ENCODE measurements at places on chromosomes 4 and X.

DNA sequence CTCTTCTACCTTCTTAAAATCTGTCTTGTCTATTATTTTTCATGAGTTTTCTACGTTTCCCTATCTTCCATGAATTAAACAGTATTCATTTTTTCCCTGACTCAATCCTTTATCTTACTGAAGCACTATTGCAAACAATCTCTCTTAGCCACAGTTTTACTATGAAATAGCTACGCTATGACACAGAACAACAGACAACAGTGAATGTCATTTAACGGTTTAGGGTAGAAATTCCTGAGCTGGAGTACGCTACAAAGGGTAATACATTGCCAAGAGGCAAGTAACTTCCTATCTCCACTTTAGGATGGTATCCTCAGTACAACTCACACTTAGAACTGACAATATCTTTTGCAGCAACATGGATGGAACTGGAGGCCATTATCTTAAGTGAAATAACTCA is 552.6 kb downstream of the INPP4B start:
- no peak for DNase-seq
- H3K4me1 ChIP-seq: no peaks in the 10 kb centered on the region
- no peak overlapping the region for H3K4me3 ChIP-seq
- H3K27me3 ChIP-seq: no peaks in the 10 kb centered on the region

DNA sequence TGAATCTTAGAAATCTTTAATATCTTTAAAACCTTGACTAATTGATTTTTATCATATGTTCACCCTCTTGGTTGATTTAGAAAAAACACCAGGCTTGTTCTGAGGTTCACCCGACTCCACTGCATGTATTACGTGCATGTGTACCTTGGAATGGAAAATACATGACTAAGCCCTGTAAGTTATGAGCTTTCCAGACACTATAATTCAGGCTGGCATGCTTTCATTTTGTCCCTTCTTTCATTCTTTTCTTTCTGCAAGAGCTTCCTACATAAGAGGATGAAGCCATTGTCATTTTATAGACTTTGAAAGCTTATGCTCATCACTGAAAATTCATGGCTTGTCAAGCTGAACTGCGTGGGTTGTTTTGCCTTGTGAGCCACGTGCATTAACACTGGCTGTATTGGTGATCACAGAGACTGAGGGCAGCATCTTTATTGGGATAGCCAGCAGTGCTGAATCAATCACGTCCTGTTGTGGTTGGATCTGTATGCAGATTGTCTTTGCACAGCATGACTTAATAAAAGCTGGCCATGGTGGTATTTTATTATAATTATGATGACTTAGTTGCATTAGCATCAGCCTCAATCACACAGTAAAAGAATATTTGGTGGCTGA is 141.9 kb downstream of the SLIT2 start:
- no peak overlapping the region for H3K27ac ChIP-seq
- no peaks in the 10 kb centered on the region for H3K27me3 ChIP-seq
- no peak for DNase-seq
- H3K4me1 ChIP-seq: no peaks in the 10 kb centered on the region
- H3K4me3 ChIP-seq: no peak overlapping the region

- no peaks in the 10 kb centered on the region for H3K4me1 ChIP-seq
- no peak overlapping the region for H3K4me3 ChIP-seq
- no peaks in the 10 kb centered on the region for H3K27me3 ChIP-seq
These were observed 23.7 kb downstream of the MAOA start for GRCh38 chrX:43679778-43680177.

- peaks cover 10% of the 10 kb centered on the region for H3K4me1 ChIP-seq
- no peaks in the 10 kb centered on the region for H3K27me3 ChIP-seq
- H3K4me3 ChIP-seq: no peak overlapping the region
- no peaks in the 10 kb centered on the region for H3K36me3 ChIP-seq
- no peak overlapping the region for H3K27ac ChIP-seq
- no peak for DNase-seq
These were observed 47.0 kb downstream of the AFF1 start for GRCh38 chr4:86981789-86982188.

- no peak for DNase-seq
- no peaks in the 10 kb centered on the region for H3K36me3 ChIP-seq
- H3K27ac ChIP-seq: no peak overlapping the region
- H3K4me3 ChIP-seq: no peak overlapping the region
These were observed 137.7 kb upstream of the ZIC3 start for GRCh38 chrX:137428221-137428661.

DNA sequence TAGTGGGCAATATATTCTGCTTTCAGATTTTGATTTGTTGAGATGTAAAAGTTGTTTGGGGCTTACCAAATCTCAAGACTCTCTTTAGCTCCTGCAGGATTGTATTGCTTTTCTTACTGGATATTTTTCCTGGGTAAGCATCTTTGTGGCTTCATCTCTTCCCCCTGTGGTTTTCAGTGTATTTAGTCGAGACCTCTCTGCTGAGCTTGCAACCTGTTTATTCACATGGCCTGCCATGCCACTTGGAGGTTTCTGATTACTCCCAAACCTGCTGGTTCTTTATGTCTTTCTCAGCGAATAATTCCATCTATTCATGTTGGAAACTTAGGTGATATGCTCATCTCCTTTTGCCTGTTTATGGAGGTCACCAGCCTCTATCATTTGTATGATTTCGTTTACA is 10.9 kb downstream of the CCNG2 start:
- no peak overlapping the region for H3K27ac ChIP-seq
- no peak overlapping the region for H3K4me3 ChIP-seq
- H3K36me3 ChIP-seq: peaks cover 18% of the 10 kb centered on the region
- no peak for DNase-seq

Data from PC-9 (cell line).